ENCODE measurements at places on chromosomes 3 and 15.

- peak; percentile 93 for DNase-seq
These were observed at the start of gene ZNF609 for GRCh38 chr15:64460206-64460723. Gene ZNF609 (plus strand): TSS chr15:64460578. CDS start chr15:64499420, 38,842 bp downstream.

DNA sequence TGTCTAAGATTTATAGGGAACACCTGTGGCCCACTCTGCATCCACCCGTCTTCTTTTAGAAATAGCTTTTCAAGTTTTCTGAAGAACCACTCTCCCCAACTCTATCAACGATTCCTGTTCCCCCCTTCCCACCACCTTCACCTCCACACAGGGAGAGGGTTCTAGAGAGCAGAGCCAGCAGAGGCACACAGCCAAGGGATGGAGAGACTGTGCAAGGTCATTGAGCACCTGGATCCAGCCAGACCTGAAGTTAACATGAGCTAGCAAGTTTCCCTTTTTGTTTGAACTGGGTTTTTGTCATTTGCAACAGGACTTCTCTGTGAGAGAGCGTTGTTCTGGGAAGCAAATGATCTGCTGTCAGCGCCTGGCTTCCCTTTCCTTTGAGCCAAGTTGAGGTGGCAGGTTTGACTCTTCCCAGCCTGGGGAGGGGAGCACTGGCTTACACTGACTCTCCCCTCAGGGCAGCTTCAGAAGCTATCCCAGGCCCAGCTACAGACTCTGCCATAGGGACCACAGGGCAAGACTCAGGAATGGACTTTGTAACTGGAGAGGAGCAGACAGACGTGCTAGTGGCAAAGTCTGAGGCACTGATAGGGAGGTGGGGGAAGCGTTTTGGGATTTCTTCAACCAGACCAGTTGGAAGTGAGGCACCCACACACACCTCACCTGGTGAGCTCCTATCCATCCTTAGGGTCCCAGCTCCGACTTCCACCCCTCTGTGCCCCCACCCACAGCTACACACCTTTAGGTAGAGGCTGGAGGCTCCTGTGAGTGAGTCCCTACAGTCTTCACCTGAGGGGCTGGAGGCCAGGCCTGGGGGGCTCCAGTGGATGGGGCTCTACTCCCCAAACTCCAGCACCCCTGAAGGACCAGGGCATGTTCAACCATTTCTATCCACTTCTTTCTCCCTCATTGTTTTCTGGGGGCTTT lies 19.4 kb upstream of the PLXNA1 start:
- DNase-seq, result no peak

DNA sequence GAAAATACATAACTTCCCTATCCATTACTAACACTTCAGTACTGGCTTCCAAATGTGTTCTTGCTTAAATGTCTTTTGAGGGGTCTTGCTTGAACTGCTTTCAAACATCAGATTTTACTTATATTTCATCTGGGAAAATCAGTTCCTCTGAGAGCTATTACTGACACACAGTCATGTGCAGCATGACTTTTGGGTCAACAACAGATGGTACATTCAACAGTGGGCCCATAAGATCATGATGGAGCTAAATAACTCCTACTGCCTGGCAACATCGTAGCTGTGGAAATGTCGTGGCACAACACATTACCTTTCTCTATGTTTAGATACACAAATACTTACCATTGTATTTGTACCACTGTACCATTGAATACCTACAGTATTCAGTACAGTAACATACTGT lies 43.8 kb downstream of the WWTR1 start:
- no peak for DNase-seq

- no peak for DNase-seq
These were observed 279.1 kb upstream of the ICE2 start for GRCh38 chr15:60757831-60758570.

DNA sequence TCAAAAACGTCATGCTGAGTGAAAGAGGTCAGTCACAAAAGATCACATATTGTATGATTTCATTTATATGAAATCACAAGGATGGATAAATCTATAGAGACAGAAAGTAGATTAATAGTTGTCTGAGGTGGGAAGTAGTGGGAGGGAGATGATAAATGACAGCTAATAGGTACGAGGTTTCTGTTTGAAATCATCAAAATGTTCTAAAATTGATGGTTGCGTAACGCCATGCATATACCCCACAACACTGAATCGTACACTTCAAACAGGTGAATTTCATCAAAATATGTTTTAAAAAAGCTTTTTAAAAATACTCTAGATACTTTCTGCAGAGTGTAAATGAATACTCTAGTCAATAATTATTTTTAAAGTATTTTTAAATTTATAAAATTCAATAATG lies 303.0 kb upstream of the STAC start:
- DNase-seq, result no peak

- DNase-seq, result no peak
These were observed 189.4 kb downstream of the MFSD1 start for GRCh38 chr3:158991146-158991705.

- DNase-seq, result no peak
These were observed 136.9 kb downstream of the HCN4 start for GRCh38 chr15:73231661-73232419.

DNA sequence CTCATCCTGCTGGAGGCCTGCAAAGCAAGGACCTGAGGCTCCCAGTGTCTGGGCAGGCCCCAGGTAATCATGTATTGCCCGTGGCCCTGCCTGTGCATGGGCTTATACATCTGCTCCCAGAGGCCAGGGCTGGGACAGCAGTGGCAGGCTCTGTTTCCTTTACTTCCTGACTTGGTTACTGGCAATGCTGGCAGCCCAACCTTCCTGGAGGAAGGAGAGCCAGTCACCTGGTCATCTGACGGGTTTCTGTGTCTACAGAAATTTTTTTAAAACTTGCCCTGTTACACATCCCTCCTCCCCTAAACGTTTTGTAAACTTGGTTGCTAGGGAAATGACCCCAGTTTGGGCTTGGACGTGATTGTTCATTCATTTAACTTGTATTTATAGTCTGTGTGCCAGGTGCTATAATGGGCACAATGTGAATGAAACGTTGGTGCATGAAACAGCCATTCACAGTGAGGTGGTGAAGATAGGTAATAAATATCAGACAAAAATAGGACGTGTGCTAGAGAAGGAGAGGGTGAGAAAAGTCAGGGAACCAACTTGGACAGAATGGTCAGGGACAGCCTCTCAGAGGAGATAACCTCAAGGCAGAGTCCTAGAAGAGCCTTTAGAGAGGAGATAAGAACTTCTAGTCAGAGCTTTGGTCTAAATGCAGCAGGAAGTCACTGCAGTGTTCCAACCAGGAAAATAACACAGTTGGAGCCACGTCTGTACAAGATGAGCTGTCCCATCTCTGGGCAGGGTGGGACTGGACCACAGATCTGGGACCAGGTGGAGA lies 14.1 kb downstream of the TEX264 start:
- no peak for DNase-seq

DNA sequence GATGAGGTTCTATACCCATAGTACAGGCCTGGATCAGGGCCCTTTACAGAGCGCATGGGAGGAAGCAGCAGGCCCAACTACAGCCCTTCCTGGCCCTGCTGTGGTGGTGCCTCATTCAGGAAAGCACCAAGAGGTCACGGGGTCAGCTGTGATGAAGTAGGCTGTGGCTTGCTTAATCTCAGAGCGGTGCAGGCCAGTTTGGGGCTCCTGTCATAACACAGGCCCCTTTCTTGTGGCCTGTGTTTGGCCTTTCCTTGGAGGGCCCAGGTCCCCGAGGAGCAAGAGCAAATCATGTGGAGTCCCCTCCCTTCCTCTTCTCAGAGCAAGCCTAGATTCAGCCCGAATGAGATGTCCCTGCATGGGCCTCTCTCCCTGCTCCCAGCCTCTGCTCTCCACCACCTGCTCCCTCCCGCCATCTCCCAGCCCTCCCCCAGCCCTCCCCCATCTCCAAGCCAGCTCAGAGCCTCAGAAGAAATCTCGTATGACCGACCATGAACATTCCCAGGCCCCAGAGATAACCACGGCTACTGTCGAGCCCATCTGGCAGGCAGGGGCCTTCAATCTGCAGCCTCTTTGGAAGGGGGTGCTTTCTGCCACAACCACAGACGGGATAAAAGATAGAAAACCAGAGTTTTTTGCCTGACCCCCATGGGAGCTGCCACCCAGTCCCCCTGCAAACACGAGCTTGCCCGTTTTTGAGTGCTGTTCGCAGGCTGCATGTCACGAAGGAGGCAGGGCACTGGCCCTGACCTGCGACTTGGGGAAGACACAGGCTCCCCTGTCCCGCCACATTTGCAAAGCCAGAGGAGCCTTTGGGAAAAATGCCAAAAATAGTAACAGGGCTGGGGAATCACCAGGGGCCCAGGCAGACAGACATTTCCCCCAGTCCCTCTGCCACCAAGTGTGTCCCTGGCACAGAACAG lies 32.3 kb upstream of the DUSP7 start:
- no peak for DNase-seq

GRCh38 chr3:14623569-14624051 lies 28.0 kb upstream of the CCDC174 start:
- no peak for DNase-seq

DNA sequence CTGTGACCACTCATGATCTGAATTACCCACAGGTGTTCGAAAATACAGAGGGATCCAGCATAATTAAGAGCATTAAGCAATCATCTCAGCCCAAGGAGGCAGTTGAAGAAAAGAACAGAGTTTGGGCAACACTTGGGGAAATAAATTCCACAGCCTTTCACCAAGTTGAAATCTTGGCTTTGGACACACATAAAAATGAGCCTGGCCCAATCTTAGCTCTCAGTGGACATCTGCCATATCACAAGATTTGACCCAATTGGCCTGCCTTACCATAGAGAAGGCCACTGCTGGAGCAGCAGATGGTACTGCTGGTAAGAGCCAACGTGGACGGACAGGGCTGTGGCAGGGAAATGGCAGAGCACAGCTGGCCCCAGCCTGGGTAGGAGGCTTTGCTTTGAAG lies 13.0 kb downstream of the FOXP1 start:
- no peak for DNase-seq
